ENCODE measurements at places on chromosomes 1 and 21.

GRCh38 chr1:173418107-173418985, 58.8 kb upstream of the PRDX6 start:
- no peak for DNase-seq

GRCh38 chr1:206540044-206540780, 32.9 kb downstream of the RASSF5 start:
- no peak for DNase-seq

DNA sequence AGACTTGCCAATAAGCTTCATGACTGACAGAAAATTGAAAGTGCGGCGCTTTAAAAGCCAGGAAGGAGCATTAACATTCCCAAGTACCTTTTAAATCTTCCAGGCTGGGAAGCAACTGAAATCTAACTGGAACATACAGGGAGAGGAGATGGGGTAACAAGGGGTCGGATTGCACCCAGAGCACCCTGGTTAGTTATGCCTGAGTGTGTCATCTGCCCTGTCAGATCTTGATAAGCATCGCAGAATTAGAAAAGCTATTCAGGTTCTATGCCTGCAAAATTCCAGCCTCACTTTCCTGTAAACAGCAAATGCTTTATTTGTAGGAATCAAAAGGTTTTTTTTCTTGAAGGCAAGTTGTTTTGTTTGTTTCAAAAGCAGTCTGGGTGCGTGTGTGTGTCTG, 58.5 kb downstream of the SERBP1 start:
- no peak for DNase-seq

GRCh38 chr1:39084191-39084590, 58.0 kb downstream of the NDUFS5 start:
- DNase-seq: no peak

- no peak for DNase-seq
These were observed 49.6 kb downstream of the WDR64 start for GRCh38 chr1:241701483-241702295.

Measured in stimulated activated CD4-positive, alpha-beta T cell treated with anti-CD3 and anti-CD28 coated beads, Interleukin-15, amount 100 ng/mL, for 1 hour (primary cell).